ENCODE measurements at places on chromosomes 4 and X. TPM values are rescaled to one million over a fixed set of nuclear protein-coding genes. Genes with fewer than 3 reads are reported as not detected.
A peak's percentile ranks its signal among the peaks of the same experiment; 100 is the strongest.

Gene SULT1B1
- polyA plus RNA-seq: 0.76 TPM

GRCh38 chrX:54358424-54359211 lies 772 bp upstream of the WNK3 start:
- peak; percentile 84 for DNase-seq

DNA sequence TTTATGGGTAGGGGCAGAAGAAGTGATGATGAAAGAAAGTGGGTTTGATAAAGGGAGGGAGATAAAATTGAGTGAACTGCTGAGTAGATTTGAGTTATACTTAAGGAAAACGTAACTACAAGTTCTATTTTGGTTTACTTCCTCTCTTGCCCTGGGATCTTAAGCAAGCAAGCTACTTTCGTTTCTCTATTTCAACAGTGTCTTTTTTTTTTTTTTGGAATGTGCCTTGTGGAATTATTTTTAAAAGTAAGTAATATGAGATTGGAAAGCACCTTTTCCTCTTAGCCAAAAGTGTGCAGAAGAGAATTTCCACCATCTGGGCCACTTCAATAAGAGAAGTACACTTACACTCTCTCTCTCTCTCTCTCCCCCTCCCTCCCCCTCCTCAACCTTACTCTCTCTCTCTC lies 16.0 kb upstream of the C4orf36 start:
- DNase-seq: no peak

- DNase-seq: no peak
These were observed 896.1 kb downstream of the CENPC start for GRCh38 chr4:66649236-66649635.

DNA sequence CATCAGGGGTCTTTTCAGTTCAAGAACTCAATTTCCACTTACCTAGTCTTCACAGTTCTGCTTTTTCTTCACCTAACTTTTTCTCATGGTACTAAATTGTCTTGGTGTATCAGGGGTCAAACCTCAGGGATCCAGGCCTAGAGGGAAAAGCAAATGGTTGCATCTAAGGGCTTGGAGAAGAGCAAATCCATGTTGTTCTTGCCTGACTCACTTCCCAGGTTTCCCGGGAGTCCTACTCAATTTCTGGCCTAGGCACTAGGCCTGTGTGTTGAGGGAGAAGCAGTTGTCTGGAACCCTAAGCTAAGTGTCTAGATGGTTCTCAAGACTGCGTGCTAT lies 191.9 kb upstream of the STK26 start:
- DNase-seq: no peak
